Activated T-helper 1 cell treated with anti-CD3 and anti-CD28 coated beads, Interleukin-12 subunit alpha, Interleukin-12 subunit beta, Interleukin-2, Interleukin-4 antibody, amounts not matched to agents 30 ng/mL and 10 ng/mL and 1 ng/mL, durations not matched to agents 14 hours and 24 hours and 36 hours (primary cell): ENCODE measurements at places on chromosomes 12 and 14. TPM values are rescaled to one million over a fixed set of nuclear protein-coding genes. Genes with fewer than 3 reads are reported as not detected.
A peak's percentile ranks its signal among the peaks of the same experiment; 100 is the strongest.

DNA sequence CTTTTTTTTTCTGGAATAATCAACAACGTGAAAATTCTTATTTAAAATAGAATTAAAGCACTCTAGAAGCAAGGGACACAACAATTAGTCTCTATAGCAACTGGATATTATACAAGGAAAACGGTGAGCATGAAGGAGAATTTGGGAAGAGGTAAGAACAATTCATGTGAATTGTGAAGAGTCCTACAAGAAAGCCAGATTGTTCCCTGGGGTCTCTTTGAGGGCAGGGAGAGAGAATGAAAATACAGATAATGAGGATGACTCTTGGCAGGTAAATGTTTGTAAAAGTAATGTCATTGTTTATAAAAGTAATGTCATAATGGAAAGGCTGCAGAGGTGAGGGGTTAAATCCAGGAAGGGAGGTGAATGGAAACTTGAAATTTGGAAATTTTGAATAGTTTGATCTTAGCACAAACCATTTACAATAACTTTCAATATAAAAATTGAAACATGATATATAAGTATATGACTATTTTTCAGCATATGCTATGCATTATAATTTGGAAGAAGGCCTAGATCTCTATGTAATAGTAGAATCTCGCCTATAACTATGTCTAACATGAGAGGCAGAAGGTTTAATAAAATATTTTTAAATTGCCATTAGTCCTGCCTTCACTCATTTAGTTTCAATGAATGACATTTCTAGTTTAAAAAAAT lies 378.8 kb upstream of the DCN start:
- no peak for DNase-seq

GRCh38 chr12:39572551-39572950 lies 47.1 kb downstream of the ABCD2 start:
- no peak for DNase-seq

DNA sequence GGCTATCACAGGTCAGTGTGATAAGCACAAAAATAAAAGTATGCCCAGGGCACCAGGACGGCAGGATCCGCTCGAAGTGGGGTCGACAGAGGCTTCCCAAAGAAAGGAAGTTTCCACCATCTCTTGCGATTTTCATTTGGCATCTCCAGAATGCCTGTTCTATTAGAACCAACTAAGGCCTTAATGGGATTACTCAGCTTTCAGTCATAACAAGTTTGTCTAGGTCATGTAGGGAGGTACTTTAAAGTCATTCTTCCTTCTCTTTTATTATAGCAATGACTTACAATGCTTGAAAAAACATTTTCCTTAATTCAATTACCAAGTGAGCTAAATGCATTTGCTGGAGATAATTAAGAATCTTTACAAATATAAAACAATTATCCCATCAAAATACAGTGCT lies 83.6 kb upstream of the DIO3 start:
- DNase-seq: no peak

- no peak for DNase-seq
Observed at GRCh38 chr12:32051511-32052211, 55.0 kb upstream of the BICD1 start.

GRCh38 chr12:67701121-67701520 lies 52.6 kb downstream of the DYRK2 start:
- no peak for DNase-seq

The PPP1R1A gene
- total RNA-seq: 0.29 TPM in 1 of 2 replicates, not detected in the other

- DNase-seq: no peak
Observed at GRCh38 chr12:131603106-131603938, 107.6 kb upstream of the SFSWAP start.

GRCh38 chr12:58915634-58916033 lies 4.7 kb downstream of the LRIG3 start:
- DNase-seq: no peak

GRCh38 chr12:94133964-94134795 lies 14.2 kb upstream of the PLXNC1 start:
- DNase-seq: peak; percentile 24

The XPOT gene
- 145 and 146 TPM in 2 replicates for total RNA-seq

DNA sequence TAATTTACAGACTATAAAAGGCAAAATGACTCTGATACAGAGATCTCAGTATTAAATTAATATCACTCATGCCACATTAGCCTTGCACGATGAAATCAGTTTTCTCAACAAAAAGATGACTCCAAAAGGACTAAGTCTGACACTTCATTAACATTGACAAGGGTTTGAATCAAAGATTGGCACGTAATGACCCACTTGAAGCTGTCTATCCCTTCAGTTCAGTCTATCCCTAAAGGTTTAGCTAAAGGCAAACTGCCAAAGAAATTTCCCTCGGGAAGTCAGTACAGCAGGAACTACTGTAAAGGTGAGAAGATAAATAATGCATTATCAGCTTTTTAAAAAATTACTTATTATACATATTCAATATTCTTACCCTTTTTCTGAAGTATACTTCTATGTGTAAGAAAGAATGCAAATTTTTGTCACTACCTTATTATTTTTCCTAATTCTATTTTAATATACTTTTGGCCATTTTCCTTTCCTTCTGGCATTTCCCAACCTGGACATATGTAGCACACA lies 127.1 kb downstream of the NELL2 start:
- no peak for DNase-seq
